ENCODE measurements at places on chromosomes 2 and 18.

DNA sequence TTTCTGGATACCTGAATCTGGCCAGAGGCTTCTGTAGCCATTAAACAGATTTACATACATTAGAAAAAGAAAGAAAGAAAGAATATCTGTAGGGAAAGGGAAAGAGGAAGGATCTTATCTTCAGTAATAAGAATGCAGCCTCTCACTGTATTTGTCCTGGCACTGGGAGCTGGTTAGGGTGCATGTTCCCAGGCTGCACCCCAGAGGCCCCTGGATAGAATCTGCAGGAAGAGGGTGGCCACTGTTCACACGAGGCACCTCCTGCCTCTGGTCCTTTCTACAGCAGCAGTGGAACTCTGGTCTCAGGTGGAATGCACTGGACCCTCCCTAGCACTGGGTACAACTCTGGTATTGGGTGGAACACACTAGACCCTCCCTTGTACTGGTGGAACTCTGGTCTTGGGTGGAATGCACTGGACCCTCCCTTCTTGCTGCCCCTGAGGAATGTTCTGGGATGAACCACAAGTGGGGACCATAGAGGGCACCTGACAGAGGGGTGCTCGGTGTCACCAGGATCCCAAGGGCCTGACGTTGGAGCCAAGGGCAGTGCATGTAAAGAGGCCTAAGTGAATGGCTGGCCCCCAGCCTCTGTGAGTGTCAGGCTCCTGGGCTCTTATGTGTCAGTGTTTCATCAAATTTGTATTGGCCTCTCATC is 27.4 kb upstream of the PXDN start:
- no peak for DNase-seq

DNA sequence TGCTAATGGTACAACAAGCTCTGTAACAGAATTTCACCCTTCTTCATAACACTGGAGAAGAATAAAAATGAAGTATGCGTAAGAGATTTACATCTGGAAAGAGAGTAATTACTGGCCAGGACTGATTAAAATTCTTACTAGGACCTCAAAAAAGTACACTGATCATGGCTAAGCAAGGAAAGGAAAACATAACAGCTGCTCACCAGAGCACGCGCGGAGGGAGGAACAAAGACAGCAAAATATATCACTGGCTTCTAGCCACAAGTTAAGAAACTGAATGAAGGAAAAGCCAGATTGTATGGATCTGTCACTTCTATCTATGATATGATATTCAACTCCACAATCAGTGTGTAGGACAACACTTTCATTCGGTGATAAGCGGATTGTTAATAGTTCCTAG is 15.6 kb upstream of the CYTIP start:
- DNase-seq: no peak

- DNase-seq: no peak
Observed at GRCh38 chr18:43279015-43279744, 1.9 kb upstream of the SYT4 start.

GRCh38 chr18:63322908-63323634 is 3.5 kb upstream of the BCL2 start:
- DNase-seq: peak; percentile 76

DNA sequence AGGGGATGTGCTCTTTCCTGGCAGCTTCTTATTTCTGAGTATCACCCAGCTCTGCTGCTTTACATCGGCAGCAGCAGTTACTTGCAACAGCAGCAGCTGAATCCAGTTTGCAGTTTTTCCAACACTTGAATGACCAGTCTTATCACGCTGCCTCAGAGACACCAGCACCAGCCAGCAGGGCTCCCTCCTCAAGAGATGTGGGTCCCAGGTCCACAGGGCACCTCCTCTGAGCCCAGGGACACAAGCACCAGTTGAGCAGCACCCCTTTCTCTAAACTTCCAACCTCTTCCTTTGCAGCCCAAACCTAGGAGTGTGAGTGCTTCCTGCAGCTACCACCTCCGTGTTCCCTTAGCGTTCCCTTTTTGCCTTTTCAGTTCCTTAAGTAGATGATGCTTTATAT is 50.4 kb upstream of the YPEL5 start:
- no peak for DNase-seq

- DNase-seq: no peak
Observed at GRCh38 chr18:58895385-58895784, 30.7 kb downstream of the ZNF532 start.

- no peak for DNase-seq
Observed at GRCh38 chr18:23162473-23162872, 27.2 kb downstream of the CABLES1 start.
